ENCODE measurements at places on chromosomes 12 and 14.
A peak's percentile ranks its signal among the peaks of the same experiment; 100 is the strongest.

GRCh38 chr14:91946622-91947474, 646 bp downstream of the FBLN5 start:
- peak; percentile 59 for DNase-seq

DNA sequence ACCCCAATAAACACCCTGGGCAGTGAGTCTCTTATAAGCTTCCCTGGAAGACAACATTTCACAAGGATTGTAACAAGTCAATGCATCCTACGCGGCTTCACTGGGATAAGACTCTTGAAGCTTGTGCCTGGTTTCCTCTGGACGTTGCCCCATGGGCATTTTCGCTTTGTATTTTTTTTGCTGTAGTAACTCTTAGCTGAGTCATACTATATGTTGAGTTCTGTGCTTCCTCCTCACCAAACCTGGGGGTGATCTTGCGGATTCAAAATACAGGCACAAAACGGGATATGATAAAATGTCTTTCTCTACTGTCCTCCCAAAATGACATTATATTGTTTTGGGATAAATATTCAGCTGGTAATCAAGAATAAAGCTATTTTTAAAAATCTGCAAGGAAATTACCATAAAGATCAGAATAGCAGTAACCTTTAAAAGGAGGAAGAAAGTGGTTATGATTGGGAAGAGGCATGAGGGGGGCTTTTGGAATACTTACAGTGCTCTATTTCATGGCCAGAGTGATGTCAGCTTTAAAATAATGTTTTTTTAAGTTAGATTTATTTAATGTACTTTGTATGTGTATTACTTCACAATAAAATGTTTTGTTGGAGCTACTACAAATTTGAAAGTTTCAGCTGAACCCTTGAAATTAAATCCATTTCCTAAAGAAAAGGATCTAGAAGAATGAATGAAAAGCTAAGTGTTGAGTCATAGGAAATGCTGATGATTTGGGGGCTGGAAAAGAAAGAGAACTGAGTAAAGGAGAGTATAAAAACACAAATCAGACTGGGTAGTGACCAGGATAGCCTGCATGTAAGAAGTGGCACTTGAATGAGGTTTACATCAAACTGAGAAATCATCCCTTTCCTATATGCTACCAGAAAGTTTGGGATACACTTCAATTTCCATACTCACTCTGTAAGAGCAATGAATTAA, 14.7 kb downstream of the BTBD7 start:
- peak; percentile 51 for DNase-seq

- peak; percentile 50 for DNase-seq
Observed at GRCh38 chr12:31205054-31205453, 120.9 kb downstream of the SINHCAF start.

GRCh38 chr12:98896938-98897337, 251.8 kb downstream of the APAF1 start:
- peak; percentile 2 for DNase-seq

GRCh38 chr12:1562813-1563407, 31.5 kb downstream of the FBXL14 start:
- peak; percentile 53 for DNase-seq

GRCh38 chr14:95255013-95255412, 64.7 kb downstream of the CLMN start:
- no peak for DNase-seq

All from EH (cell line).